ENCODE measurements at places on chromosomes 5 and 9.

DNA sequence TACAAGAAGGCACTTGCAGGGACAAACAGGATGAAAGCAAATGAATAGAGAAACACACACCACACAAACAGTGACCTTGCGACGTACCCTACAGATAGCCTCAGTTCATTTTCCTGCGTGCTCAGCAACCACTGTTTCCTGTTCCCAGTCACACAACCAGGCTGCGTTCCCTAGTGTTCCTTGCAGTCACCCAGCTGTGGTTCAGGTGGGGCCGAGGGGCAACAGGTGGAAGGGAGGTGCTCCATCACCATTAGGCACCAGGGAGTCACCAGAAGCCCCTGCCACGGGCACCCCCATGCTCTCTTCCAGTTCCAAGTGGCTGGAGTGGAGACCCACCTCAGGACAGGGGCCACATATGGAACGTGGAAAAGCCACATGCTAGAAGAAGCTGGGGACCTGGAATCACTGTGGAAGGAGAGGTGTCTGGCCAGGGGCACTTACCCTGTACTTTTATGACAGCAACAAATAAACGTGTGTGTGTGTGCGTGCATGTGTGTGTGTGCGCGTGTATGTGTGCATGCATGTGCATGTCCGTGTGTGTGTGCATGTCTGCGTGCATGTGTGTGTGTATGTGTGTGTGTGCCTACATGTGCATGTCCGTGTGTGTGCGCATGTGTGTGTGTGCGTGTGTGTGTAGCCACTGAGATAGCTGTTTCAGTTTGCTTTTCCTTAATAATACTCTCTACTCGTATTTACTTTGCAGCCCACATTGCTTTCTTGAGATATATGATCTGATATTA lies 18.8 kb upstream of the FCN2 start:
- no peak for DNase-seq

GRCh38 chr5:1111241-1111726 lies 579 bp downstream of the SLC12A7 start:
- DNase-seq: no peak

DNA sequence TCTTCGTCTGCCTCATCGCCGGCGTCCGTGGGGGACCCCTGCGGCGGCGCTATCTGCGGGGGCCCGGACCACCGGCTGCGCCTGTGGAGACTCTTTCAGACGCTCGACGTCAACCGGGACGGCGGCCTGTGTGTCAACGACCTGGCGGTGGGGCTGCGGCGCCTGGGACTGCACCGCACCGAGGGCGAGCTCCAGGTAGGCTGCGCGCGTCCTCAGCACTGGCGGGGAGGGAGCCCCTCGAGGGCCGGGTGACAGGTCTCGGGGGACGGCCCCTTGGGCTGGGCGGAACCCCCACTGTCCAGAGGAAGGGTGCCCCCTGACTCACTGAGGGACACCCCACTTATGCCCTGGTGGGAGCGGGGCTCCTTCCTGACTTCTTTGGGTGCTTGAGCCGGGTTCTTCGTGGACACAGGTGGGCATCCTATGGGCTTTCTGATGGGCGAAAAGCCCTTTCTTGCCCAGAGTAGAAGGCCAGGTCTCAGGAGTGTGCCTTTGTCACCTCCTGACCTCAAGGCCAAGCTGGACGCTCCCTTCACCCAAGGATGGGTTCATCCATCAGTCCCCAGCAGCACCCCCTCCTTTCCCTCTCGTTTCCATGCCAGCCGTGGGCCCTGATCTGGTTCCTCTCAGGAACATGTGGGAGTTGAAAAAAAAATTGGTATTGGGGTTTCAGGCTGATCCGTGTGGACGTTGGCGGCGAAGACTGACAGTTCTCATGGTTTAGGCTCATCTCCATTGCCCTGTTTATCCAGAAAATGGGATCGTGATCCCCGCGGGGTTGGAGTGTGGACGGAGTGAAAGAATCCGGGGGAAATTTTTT lies 564 bp downstream of the SLC25A25 start:
- DNase-seq: no peak

- no peak for DNase-seq
These were observed 53.5 kb upstream of the ERCC6L2 start for GRCh38 chr9:95822015-95822414.

DNA sequence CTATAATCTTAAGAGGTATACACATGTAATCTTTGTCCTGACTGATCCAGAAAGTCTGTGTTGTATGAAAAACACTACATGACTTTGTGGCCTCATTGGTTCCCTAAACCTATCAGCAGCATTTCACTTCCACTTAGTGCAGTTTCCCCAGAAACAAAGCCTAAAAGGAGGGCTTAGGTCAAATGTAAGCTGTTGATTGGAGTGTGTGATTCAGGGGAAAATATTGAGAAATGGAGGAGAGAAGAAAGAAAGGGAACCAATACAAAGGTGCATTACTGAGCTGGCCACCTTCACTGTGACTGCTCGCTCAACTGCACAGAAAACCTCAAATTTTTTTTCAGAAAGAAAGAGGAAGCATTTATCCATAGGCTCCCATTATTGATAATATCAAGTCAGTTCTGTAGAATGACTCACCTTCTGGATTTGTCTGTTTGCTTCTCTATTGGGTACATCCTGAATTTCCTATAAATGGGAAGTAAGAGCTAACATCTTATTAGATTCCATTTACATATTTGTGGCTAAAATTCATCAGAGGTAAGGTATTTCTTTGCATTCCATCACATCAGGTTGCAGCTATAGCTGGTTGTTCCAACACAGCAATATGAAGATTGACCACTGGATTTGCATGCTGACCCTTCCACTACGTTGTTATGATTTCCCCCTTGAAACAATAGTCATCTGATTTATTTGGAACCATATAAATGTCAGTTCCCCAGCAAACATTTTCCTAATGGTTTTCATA lies 10.3 kb upstream of the FST start:
- no peak for DNase-seq

- DNase-seq: no peak
These were observed 66.6 kb upstream of the HRH2 start for GRCh38 chr5:175591293-175591692.

GRCh38 chr5:178768371-178769260 lies 38.2 kb upstream of the ZNF354A start:
- DNase-seq: no peak

DNA sequence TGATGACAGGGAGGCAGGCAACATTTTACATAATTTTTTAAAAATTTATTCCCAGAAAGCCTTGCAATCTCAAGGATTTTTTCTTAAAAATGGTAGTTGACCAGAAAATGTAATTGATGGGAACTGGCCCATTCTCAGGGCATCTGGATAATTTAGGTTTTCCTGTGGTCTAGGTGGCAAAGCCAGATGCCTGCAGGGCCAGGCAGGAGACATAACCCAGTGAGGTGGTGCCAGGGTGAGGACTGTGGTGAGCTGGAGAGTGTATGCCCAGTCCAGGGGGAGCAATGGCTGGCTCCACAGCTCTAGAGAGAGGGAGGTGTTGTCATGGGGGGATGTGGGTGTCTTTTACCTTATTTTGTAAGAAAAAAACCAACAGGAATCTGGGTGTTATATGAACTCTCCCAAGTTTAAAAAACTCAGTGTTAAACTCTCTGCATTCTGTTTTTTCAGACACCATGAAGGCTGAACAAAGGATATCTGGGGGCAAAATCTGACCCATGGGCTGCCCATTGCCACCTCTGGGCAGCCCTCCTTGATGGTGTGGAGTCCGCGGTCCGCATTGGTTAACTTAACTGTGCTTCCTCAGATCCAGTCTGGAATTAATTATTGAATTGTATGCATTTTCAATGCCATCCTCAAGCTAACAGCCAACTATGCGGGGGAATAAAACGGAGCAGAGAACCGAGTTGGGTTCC lies 43.9 kb downstream of the BOD1 start:
- no peak for DNase-seq

DNA sequence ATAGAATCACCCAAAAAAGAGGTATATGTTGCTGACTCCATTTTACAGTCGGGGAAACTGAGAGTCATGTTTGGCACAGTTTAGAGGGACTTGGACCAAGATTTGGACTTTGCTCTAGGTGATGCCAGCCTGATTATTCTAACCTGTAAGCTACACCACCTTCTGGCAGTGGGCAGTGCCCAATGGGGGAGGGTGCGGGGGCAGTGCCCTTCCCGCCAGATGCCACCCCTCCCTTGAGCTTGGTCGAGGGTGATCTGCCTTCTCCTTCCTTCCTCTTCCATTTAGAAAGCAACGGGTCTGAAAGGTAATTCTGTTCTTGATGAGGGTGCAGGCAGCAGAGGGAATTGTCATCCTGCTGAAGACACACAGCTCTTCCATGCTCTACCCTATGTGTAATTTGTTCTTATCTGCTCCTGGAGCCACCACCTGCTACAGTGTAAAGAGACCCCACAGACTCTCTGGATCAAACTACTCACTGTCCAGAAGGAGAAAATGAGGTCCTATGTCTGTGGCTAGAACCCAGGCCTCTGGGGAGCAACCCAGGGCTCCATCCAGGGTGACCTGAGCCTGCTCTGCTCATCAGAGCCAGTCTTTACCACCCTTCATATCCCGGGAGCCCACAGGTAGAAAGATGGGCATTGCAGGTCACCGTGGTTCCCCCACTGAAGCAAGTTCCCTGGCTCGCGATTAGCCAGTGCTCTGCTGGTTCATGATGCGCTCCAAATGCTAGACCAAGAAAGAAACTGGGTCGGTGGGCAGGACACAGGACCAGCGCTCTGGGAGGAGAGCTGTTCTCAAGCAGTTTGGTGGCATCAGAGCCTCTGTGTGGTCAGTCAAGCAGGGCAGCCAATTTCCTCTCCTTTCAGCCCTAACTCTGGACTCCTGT lies 156.2 kb downstream of the RGS3 start:
- no peak for DNase-seq

GRCh38 chr5:99314721-99315120 lies 385.9 kb upstream of the CHD1 start:
- no peak for DNase-seq

GRCh38 chr5:45281081-45281480 lies 415.1 kb downstream of the HCN1 start:
- no peak for DNase-seq

- no peak for DNase-seq
These were observed 23.6 kb upstream of the RNU6ATAC start for GRCh38 chr9:134187891-134188385.

GRCh38 chr9:76023715-76024195 lies 133.3 kb downstream of the PCSK5 start:
- no peak for DNase-seq

GRCh38 chr5:155871623-155872022 lies 455.3 kb upstream of the SGCD start:
- DNase-seq: no peak

- DNase-seq: no peak
These were observed 33.1 kb downstream of the CORO2A start for GRCh38 chr9:98159301-98159700.

DNA sequence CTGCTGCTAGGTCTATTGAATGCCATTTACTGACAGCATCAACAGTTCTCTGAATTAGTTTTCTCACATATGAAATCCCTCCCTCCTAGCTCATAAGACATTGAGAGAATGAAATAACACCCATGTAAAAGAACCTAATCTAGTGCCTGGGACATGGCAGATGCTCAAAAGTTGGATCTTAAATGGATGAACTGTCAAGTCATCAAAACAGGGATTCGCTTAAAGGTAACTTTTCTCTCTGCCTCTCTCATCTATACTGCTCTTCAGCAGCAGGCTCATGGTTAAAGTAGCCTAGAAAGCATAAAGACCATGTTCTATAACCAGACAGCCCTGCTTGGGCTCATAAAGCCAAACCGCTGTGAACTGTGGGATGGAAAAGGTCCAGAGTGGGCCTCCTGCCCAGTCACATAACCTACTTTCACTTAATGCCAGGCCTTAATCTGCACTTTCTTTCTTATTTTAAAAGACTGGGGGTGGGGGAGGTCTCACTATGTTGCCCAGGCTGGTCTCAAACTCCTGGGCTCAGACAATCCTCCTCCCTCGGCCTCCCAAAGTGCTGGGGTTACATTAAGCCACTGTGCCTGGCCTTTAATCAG lies 3.7 kb downstream of the TMEM245 start:
- DNase-seq: no peak

GRCh38 chr9:130209422-130209821 lies 37.2 kb downstream of the NCS1 start:
- no peak for DNase-seq

DNA sequence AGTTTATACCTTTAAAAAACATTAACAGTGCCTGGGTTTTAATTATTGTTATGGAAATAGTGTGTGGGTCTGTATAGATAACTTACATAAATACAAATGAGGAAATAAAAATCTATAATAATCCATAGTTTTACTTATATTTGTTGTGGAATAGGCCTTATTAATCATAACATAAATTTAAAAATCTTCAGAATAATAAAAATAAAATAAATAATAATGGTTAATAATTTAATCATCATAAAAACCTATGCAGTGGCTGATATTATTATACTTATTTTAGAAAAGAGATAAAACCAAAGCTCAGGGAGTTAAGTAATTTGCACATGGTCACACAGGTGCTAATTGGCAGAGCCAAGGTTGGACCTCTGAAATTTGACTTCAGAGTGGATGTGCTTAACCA lies 785.3 kb upstream of the SEMA6A start:
- no peak for DNase-seq

DNA sequence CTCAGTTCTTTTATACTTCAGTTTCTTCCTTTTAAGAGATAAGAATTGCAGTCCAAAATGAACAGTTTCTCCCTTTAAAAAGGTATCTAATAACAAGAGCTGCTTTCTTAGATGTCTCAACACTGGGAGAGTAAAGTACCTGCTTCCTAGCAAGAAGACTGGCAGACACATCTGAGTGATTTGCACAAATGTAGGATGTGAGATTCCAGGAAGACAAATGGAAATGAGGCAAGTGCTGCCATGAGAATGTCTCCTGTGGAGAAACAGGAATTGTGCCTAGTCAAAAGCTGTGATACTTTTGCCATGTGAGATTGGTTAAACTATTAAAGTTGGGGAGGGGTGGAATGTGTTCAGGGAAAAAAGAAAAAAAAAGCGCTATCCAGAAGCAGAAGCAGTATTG lies 159.1 kb downstream of the HTR1A start:
- no peak for DNase-seq

DNA sequence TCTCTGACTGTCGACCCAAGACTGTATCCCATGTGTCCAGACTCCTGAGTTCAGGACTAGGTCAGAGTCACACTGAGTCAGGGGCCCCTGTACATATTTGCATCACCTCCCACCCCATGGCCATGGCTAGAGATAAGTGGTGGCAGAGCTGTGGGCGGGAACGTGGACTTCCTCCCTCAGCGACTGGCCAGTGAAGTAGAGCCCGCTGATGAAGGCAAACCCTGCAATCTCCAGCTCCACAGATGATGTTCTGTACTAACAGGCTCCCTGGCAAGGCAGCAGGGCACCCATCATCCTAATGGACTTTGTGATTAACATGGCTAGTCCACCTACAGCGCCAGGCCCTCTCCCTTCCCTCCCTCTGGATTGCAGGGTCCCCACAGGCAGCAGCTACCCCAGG lies 110.5 kb upstream of the LRRTM2 start:
- DNase-seq: no peak

- DNase-seq: no peak
These were observed 39.5 kb upstream of the MYOT start for GRCh38 chr5:137828180-137828579.
